BE2C (cell line): ENCODE measurements at places on chromosomes 6 and 20.

- DNase-seq = no peak
These were observed 399.9 kb downstream of the TAF4 start for GRCh38 chr20:61665528-61666470.

DNA sequence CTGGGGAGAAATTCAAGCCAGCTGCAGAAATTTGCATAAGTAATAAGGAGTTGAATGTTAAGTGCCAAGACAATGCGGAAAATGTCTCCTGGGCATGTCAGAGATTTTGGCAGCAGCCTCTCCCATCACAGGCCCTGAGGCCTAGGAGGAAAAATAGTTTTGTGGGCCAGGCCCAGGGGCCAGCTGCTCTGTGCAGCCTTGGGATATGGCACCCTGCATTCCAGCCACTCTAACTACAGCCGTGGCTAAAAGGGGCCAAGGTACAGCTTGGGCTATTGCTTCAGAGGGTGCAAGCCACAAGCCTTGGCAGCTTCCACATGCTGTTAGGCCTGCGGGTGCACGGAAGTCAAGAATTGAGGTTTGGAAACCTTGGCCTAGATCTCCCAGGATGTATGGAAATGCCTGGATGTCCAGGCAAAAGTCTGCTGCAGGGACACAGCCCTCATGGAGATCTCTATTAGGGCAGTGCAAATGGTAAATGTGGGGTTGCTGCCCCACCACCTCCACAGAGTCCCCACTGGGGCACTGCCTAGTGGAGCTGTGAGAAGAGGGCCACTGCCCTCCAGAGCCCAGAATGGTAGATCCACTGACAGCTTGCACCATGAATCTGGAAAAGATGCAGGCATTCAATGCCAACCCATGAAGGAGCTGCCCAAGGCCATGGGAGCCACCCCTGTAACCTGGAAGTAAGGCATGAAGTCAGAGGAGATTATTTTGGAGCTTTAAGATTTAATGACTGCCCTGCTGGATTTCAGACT lies 126.5 kb downstream of the DTNBP1 start:
- no peak for DNase-seq

GRCh38 chr6:7515363-7515762 lies 26.1 kb upstream of the DSP start:
- no peak for DNase-seq

- peak; percentile 49 for DNase-seq
These were observed 66.3 kb downstream of the NOL4L start for GRCh38 chr20:32518593-32519380.

DNA sequence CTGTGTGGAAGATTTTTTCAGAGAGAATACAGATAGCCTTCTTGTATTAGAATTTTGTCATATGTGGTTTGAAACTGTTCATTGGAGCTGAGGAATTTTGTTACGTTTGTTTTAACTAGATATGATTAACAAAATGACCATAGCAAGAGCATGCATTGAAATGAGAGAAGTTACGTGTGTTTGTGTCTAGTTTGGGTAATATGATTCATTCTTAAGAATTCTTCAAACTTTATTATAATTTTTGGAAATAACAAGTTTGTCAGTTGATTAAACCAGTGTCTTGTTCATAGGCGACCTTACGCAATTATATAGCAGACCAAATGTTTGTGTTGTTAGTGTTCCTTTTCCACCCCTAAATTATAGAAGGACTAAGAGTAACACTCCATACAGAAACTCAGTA lies 5.5 kb downstream of the GMNN start:
- DNase-seq = no peak

- no peak for DNase-seq
These were observed 38.4 kb downstream of the RREB1 start for GRCh38 chr6:7145885-7146828.

GRCh38 chr20:4840801-4841200 lies 119.1 kb downstream of the PRND start:
- DNase-seq = no peak

DNA sequence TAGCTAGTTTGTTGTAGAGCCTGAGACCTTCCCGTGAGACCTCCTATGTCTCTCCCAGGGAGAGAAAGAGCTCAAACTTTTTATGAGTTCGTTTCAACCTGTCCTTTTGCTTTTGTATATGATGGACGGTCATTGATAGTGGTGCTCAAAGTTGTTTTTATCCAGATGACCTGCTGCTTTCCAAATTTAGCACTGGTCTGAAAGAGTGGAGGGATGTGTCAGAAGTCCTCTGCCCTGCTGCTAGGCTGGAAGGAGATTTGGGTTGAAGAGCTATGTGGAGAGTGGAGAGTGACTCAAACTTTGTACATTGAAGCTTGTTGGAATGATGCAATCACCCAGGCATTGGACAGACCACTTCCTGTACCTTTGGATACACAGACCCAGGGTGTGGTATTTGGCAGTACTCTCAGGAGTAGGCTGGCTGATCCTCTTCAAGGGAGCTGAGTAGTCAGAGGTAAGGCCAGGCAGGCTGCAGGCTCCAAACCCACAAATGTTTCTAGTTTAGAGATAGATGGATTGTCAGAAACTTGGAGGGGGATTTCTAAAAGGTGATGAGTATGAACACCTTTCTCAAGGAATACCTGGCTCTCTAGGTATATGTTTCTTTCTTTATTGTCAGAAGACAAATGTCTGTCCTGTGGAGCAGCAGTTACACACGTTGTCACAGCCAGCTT lies 49.4 kb upstream of the RREB1 start:
- DNase-seq = no peak

DNA sequence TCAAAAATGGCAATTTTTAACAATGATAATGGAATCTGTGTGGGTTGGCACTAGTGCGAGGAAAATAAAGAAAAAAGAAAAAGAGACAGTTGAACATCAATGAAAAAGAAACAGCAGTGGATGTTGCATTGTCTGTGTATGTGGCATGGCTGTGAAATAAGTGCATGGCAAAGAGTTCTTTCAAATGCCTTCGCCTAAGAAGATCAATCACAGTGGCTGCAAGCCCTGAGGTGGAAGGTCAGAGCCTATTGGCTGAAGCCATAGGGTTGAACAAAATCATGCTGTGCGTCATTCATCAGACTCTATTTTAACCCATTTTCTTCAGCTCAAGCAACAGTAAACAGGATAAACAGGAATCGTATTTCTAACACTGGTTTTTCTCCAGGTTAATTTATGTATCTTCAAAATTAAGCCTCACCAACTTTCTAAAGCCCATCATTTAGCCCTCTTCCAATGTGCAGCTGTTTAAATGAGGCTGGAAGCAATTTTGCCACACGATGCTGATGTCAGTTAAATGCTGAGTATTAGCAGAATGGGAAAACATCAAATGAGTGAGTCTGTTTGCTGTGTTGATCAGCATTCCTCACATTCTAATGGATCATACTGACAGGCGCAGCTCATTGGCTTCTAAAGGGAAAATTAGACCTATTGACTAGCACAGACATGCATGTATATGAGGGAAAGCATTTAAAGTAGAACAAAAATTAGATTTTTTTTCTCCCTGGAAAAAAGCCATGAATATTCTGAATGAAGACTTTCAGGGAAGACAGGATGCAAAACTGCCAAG lies 955.9 kb upstream of the EYS start:
- DNase-seq = no peak

DNA sequence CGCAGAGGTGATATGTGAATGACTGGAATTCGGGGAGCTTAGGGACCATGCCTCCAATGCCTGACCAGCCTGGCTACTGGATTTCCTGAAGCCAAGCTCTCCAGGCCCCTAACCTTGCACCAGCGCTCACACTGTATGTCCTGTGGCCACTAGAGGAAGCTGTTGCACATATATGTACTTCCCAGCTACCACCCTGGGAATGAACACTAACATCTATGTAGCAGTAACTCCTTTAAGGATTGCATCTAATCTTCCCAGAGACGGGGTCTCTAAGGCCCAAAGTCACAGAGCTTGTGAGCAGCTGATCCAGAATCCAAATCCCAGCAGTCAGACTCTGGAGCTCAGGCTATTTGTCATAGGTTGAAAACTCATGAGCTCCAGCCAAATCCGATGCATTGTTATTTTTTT lies 20.4 kb upstream of the BPIFB1 start:
- DNase-seq = peak; percentile 70

GRCh38 chr20:7144464-7144863 lies 377.0 kb downstream of the BMP2 start:
- DNase-seq = no peak

GRCh38 chr6:53251033-53251672 lies 97.6 kb downstream of the ELOVL5 start:
- no peak for DNase-seq

GRCh38 chr20:22921595-22922421 lies 113.3 kb upstream of the SSTR4 start:
- no peak for DNase-seq

DNA sequence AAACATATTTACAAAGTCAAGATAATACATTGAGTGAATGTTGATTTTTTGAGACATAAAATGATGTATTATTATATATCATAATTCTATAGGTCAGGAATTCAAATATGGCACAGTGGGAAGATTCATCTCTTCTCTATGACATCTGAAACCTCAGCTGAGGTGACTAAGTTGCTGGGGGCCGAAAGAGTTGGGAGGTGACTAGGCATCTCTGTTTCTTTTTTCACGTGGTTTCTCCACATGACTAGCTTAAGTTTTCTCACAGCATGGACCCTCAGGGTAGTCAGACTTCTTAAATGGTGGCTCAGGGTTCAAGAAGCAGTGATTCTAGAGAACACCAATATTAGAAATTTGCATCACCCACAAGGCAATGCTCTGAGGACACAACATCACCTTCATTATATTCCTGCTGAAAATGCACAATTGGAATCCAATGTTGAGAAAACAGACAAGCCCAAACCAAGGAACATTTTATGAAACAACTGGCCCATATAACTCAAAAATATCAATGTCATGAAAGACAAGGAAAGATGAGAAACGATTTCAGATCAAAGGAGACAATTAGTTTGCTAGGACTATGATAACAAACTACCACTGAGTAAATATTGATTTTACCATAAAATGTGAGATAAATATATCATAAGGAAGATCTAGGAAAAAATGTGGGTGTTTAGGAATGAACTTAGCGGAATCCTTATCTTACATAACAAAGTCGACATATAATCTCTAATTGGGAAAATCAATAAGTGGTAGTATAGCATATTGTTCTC lies 273.3 kb upstream of the IRAK1BP1 start:
- DNase-seq = no peak

DNA sequence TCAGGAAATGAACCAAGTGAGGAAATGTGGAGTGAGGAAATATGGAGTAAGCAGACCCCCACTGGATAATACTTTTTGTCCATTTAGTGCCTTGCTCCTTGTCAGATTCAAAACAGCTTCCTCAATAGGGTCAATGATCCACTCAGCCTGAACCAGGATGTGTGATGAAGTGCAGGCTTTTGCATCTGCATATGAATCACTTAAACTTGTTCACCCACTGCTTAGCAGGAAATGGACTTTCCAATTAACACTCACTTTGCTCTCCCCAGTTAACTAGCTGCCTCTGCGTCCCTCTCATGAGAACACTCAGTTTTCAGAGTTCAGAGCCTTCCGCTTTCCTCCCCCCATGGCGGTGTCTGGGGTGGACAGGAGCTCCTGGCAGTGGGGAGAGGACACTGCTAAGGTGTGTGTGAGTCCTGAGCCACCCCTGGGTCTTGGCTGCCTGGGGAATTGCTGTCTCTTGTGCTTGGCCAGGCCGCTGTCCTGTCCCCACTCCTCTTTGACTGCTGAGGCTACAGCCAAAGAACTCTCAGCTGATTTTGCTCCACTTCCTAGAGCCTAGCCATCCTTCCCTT lies 621.8 kb downstream of the CDH26 start:
- no peak for DNase-seq

- DNase-seq = no peak
These were observed 288.1 kb upstream of the MAP3K7 start for GRCh38 chr6:90874931-90875330.

DNA sequence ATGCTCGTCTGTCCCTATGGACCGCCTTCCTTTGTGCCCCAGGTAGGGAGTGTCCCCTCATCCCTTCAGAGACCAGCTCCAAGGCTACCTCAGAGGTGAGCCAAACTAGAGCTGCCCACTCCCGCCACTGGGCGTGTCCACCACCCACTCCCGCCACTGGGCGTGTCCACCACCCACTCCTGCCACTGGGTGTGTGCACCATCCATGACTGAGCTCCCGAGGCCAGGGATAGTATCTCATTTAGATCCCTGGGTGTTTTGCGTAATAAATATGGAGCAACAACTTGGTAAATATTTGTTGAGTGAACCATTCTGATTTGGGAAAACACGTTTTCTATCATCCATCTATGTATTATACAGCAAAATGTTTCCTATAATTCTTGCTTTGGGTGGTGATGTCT lies 68.8 kb downstream of the ZBTB2 start:
- no peak for DNase-seq

DNA sequence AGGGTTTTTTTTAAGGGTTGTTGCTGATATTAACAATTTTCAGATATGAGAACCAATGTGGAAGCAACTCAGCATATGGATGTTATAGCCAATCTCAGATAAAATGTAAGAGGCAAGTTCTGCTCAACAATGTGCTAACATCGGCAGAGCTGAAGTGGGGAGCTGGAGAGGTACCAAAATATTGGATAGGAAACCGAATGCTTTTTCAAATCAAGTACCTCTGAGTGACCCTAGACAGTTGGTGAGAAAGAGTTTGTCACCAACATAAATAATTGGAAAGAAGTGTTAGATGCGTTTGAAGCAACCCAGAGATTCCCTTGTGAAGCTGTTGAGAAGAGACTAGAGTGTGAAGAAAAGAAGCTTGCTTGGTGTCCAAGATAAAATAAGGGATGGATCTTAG lies 140.7 kb downstream of the SOX4 start:
- DNase-seq = no peak

DNA sequence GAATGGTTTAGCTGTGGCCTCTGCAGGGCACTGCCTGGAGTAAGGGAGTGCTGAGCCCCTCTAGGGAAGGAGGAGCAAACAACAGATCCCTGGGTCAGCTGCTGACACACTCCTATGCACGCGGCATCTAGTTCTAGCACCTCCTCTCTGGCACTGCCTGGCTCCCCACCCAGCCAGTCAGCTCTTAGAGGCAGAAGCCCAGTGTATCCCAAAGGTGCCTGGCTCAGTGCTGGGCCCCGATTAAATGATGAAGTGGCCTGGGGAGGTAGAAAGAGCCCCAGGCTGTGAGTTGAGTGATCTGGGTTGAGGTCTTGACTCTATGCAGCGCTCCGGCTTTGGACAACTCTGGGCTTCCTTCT lies 7.6 kb upstream of the VEGFA start:
- DNase-seq = no peak

DNA sequence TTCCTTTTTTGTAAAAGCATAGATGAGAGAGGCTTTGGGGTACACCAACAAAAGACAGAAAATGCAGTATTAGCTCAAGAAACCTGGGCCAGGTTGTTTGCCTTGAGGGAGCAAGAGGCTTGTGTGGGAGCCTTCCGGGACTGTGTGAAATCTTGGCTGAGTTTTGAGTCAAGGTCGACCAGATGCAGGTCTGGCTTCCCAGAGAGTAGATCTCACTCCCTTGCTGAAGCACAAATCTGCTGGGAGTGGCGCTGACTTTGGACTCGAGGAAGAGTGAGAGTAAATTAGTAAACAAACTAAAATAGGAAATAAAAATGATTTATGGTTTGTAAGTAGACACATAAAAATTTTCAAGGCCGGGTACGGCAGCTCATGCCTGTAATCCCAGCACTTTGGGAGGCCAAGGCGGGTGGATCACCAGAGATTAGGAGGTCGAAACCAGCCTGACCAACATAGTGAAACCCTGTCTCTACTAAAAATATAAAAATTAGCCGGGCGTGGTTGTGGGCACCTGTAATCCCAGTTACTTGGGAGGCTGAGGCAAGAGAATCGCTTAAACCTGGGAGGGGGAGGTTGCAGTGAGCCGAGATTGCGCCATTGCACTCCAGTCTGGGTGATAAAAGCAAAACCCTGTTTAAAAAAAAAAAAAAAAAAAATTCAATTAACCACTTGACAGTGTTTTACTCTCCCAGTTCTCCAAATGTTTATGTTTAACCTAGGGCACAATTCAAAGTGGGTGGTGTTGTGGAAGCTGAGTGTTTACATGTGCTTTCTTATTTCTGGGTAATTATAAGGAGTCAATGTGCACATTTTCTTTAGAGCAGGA lies 27.7 kb upstream of the EDN1 start:
- DNase-seq = no peak
